NCI-H1436 treated with DMSO at 0.1 percent for 48 hours (cell line): ENCODE measurements at places on chromosomes 5 and 9.

DNA sequence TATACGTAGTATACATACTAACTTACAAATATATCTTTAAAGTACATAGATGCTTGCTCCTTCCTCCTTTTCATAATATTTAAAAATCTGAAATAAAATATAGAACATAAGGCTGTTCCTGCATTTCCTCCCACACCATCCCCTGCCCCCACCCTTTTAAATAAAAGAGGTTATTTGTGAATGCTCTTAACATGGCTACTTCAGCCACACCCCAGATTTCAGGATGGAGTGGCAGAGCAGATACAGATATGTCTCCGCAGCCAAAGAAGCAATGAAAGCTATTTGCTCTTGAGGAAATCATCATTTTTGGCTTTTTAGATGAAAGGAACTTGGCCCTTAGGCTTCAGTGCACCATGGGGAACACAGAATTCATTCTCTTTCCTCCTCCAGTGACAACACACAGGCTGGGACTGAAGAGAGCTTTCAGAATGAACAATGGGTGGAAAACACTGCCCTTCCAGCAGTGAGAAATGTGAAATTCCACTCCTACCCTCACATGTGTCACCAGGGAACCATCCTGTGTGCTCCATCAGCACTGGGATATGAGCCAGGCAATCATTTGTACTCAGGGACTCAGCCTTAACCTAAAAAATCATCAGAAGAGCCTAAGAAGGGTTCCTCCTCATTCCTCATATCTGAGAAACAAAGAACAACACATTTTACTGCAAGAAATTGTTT lies 134.3 kb downstream of the PPP2R2B start:
- DNase-seq, result no peak

DNA sequence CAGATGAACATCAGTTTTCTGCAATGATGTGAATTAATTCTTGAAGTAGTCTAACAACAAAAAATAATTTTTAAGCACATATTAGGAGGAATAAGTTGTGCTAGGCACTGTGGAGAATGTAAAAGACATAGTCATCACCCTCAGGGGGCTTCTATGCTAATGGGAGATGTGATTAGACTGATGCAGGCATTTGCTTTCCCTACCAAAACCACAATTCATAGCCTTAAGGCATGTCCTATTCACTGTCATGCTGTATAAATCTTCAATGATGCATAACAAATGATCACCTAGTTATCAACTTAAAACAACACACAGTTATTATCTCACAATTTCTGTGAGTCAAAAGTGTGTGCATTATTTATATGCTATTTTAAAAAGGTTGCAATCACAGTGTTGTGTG lies 422.6 kb downstream of the MAN2A1 start:
- DNase-seq, result no peak

- no peak for DNase-seq
Observed at GRCh38 chr5:16245956-16246355, 66.4 kb upstream of the MARCHF11 start.

DNA sequence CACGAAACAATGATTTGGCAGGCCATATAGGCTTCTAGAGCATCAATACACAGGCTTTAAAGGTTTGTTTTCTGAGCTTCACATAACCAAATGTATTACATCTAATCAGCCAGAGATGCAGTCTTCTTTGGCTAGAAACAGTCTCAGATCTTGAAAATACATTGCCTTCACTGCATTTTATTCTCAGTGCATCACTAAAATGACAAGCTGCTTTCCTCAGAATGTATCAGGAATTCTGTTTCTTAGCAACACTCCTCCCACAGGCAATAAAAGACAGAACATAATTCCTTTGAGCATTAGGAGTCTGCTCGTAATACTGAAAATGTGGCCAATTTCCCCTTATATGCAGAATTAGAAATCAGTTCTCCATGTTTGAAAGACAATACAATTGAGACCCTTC lies 36.9 kb downstream of the FEM1C start:
- no peak for DNase-seq

- no peak for DNase-seq
Observed at GRCh38 chr5:141881886-141882285, 3.7 kb upstream of the PCDH1 start.

- DNase-seq, result no peak
Observed at GRCh38 chr5:26432386-26432785, 606.0 kb downstream of the CDH9 start.

DNA sequence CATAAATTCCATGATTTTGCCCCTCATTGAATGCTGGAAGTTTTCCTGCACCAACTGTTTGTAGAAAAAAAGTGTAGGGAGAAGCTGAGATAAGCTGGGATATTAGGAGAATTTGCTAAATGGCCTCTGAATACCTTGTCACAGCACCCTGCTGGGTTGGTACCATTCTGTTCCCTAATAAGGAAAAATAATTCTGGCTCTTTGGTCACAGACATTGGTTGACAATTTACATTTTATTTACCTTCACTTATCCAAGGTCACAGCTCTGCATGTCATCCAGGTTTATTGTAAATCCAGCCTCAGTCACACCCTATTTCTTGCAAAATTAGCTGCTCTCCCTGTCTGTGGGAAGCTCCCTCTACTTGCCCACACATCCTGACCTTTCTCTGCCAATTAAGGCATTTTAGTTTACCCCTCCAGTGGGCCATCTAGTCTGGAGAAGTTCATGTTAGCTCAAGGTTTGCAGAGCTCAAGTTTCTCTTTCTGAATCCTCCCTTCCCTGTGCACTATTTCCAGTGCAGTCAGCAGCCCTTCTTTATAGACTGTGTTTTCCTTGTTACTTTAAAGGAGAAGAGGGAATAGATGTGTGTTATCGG lies 115.4 kb upstream of the NTRK2 start:
- DNase-seq, result no peak

- no peak for DNase-seq
Observed at GRCh38 chr5:135230251-135230925, 168.6 kb downstream of the MACROH2A1 start.

DNA sequence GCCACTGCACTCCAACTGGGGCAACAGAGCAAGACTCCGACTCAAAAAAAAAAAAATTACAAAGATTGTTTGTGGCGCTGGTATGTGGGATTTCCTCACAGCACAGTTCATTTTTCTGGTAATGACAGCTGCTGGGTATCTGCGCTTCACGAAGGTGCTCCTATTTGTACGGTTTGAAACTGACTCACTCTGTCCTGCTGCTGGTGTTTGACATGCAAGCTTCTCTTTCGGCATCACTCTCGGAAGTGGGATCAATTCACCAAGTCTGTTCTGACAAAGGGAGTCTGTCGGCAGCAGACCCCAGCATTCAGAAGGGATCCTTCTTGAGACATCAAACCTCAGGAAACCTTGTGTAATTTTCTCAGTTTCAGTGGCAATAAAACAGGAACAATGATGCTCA lies 26.3 kb downstream of the MAML1 start:
- DNase-seq, result no peak

DNA sequence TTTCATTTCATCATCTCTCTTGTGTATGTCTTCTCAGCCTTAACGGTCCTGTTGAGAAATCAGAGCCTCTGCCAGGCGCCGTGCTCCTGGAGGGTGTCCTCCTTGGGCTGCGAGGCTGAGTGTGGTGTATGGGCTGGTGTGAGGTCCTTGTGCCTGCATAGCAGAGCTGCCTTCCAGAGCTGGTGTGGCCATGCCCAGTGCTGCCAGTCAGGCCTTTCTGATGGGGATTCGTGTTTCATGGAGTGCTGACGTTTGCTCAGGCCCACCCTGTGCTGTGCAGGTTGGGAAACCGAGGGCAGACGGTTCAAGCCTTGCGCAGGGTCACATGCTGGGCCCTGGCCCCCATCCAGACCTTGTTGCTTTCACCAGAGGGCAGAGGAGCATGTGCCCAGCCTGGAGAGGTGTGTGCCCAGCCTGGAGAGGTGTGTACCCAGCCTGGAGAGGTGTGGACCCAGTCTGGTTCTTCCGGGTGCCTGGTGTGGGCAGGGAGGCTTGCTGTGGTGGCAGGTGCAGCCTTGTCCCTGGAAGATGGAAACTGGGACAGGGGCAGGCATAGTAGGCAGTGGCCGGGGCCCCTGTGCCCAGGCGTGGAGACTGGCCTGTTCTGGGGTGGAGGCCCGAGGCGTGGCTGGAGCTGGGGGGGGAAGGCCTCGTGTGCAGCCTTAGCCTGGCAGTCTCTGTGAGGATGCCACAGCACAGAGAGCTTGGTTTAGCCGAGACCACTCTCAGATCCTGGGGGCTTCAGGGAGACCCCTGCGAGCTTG lies 84.0 kb downstream of the RXRA start:
- DNase-seq, result no peak

GRCh38 chr9:132560616-132561202 lies 21.7 kb upstream of the BARHL1 start:
- no peak for DNase-seq

DNA sequence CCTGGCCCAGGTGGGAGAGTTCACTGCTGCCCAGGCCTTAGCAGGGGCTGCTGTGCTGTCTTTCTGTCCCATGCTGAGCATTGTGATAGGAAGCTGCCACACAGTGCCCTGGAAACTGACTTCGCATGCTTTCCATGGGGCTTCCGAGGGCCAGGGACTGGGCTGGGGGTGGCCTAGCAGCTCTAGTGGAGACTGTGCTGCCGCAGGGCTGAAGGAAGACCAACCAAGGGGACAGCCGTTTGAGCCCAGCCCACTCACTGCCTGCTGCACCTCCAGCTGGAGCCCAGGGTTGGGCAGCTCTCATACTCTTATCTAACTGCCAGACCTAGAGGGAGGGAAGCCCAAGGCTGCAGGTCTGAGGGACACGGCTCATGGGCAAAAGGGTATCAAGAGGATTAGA lies 79.2 kb downstream of the RGS3 start:
- no peak for DNase-seq

DNA sequence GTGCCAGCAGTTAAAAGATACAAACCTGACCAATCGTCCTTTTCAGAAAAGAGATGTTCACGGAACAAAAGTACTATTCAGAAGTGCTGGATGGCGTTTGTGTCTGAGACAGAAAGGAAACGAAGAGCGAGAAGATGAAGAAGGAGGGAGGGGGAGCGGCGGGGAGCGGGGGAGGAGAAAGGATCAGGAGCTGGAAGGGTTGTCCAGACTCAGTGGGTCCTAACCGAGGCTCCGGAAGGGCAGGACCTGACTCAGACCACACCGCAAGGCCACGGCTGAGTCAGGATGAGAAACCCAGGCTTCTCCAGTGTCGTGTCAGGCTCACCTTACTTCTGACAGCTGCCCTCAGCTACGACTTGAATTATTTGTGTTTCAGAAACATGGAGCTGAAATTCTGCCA lies 46.2 kb downstream of the PAX5 start:
- DNase-seq, result no peak

DNA sequence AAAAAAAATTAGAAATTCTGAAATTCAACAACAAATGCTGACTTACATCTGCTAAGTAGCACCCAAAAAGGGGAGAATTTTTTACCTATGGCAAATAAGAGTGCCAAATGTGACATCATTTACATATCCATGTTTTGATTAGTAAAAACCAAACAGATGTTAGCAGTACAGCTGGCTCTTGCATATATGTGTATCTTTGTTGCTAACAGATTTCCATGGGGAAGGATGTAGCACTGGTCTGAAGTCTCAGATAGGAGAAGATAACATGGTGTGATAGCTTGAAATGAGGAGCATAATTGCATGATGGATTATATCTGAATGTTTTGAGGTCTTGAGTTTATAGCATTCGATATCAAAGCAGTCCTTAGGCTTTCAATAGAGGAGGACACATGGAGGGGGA lies 17.5 kb downstream of the PIK3R1 start:
- no peak for DNase-seq

DNA sequence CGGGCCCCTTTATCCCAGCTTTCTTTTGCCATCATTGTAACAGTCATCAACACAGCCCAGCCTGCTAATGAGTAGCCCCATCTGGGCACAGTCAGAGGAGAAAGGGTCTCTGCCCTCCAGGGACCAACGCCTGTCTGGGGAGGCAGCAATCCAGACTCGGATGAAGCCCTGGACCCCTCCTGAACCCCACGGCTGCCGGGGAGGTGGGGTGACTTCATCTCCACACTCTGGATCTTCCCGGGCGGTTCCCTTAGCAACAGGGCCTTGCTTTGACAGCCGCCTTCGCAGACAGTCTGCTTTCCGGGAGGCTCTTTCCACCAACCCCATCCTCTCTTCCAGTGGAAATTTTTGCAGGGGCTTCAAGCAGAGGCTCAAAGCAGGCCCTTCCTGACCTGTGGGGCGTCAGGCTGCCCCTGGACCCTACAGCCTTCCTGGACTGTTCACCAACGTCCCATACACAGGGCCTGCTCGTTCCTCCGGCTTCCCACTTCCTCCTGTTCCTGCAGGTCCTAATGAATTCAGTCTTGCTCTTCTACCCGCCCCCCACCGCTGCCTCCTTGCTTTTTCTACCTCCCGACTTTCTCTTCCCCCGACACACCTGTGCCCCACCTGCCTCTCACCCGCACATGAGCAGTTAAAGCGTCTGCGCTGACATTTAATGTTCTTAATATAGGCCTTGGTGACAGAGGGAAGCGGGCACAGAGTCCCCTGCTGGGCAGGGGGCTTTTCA lies 161.7 kb upstream of the MVB12B start:
- no peak for DNase-seq

DNA sequence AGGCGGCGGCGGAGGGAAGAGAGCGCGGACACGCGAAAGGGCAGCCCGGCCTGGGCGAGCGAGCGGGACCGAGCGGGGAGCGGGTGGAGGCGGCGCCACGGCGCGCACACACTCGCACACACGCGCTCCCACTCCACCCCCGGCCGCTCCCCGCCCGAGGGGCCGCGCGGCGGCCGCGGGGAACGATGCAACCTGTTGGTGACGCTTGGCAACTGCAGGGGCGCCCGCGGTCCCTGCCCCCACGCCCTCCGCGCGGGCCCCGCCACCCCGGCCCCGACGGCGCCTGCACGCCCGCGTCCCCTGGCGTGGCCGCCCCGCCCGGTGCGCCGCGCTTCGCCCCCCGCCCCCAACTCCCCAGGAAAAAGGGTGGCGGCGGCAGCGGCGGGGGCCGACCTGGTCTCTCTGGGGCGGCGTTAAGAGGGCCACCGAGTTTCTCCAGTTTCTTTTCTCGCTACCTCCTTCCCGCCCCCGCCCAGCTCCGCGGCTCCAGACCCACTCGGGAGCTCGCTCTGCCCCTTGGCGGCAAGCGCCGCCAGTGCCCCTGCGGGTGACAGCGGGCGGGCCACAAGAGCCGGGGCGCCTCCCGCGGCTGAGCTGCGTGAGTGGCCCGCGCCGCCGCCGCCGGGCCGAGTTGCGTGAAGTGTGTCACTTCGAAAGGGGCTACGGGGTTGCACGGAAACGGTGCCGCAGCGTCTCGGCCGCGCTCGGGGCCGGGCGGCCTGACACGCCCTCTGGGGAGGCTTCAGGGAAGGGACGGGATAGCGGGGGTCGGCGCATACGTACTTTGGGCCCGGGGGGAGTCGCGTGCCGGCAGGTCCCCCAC lies at the start of gene NR3C1:
Gene NR3C1, minus strand, starts transcription at position 94 of the 823 bp plus-strand sequence. CDS start 2,847 bp downstream, outside the sequence.
- no peak for DNase-seq

DNA sequence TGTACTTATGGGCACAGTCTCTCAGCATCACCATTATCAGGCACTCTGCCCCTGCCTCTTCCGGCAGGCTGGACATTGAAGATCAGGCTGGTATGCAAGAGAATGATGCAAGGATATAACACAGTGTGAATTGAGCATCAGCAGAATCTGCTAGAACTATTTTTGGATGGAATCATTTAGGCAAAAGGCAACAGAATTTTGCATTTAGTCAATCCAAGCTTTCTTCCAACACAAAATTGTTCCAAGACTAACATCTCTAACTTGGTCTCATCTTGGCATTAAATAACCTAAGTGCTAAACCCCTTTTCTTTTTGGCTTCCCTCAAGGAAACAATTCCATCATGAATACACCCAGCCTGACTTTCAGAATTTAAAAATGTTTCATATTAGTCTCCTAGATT lies 339.9 kb downstream of the PRELID2 start:
- DNase-seq, result no peak
